Uterus (tissue), 4 donors: ENCODE measurements at places on chromosomes 13 and 19. TPM values are rescaled to one million over a fixed set of nuclear protein-coding genes. Genes with fewer than 3 reads are reported as not detected.

DNA sequence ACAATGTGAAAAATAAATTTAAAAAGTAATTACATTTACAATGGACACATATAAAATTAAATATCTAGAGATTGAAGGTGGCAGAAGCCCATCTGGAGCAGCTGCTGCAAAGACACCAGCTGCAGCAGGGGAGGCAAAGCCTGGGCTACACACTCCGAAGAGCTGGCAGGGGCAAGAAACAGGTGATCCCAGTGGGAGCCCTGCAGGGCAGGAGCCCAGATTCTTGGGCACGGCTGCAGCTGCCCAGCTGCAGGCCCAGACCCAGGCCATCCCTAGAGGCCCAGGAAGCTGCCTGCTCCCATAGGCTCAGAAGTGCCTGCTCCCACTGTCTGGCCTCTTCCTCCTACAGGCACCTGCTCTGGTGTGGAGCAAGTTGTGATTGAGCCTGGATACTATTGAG is 1547.9 kb upstream of the SPRY2 start:
- no peaks in the 10 kb centered on the region for H3K36me3 ChIP-seq
- H3K4me1 ChIP-seq: no peaks in the 10 kb centered on the region
- no peak for DNase-seq
- no peaks in the 10 kb centered on the region for H3K27me3 ChIP-seq
- H3K4me3 ChIP-seq: no peak overlapping the region

DNA sequence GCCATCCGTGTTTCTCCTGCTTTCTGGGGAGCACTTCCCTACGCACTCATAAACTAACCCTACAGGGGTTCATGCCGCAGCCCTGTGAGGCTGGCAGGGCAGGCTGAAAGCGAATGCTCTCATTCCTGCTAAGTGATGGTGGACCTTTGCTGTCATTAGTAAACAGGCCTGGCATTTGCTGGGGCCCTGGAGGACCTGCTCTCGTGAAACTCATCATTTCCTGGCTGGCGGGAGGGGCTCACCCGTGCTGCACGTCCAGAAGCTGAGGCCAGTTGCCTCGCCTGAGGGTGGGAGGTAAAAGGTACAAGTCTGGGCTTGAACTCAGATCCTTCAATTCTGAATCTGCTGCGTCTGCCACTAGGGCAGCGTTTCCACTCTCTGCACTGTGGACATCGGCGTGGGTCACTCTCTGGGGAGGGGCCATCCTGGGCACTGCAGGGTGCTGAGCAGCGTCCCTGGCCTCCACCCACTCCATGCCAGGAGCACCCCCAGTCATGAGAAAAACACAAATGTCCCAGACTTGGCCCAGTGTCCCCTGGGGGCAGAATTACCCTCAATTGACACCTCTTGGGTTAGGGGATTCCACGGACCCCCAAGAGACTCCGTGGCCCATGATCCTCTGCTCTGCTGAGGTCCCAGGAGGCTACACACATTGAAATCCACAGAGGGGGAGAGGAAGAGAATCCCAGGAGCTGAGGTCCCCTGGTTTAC is 7.0 kb downstream of the MOB3A start:
- no peak overlapping the region for H3K4me3 ChIP-seq
- no peaks in the 10 kb centered on the region for H3K36me3 ChIP-seq
- H3K27me3 ChIP-seq: no peaks in the 10 kb centered on the region
- H3K27ac ChIP-seq: peak overlapping the region; percentile 42
- H3K4me1 ChIP-seq: peaks cover 6% of the 10 kb centered on the region
- no peak for DNase-seq

DNA sequence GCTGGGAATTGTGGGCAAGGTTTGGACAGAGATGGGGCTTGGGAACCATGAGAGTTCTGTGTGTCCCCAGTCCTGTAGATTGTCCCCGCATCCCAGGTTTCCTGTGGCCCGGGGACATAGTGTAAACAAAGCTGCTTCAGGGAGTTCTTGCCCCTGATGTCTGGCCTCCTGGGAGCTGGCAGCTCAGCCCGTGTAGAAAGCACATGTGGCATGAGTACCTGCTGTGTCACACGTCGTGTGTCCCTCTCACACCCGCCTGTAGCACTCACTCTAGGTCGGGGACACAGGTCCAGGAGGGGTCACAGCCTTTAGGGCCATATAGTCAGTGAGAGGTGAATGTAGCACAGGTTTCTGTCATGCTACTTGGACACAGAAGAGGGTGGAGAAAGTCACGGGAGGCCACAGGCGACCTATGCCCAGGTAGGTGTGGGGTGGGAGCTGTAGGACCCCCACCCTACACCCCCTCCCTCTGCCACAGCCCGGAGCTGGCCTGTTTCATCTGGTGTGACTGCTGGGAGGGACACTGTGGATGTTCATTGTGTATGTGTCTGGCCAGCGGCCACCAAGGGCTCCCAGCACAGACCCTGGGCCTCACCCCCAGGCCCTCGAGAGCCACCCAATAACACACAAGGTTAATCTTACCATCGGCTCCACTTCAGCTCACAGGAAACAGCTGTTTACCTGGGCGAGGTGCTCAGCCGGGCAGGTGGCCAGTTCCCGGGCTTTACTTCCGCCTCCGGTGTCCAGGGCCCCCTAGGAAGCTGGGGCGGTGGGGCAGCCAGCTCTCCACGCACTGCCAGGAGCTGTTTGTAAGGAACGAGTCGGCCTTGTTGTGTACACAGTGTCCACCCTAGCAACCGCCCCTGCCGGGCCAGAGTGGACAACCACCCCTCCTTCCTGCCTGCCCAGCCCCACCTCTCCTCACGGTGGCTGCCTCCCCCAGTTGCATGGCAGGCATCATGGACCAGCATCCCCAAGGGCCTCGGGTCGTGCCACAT is 49.7 kb downstream of the COMP start:
- H3K4me1 ChIP-seq: peaks cover 5% of the 10 kb centered on the region
- H3K4me3 ChIP-seq: no peak overlapping the region
- H3K27me3 ChIP-seq: no peaks in the 10 kb centered on the region
- DNase-seq: peak; percentile 36

DNA sequence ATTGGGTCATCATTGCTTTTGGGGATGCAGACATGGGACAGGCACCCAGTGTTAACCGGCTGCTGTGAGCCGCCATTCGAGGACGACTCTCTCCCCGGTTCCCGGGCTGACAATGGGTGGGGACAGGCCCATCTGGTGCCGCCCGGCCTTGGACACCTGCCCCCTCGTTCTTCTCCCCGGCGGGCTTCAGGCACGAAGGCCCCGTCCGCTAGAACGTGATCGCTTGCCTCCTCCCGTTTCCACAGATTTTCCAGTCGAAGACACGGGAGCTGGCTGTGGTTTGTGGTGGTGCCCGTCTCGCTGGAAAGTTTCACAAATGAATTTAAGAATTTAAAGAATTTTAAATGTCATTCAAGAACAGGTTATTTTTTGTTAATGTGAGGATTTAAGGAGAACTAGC is 2.0 kb downstream of the PALM start:
- H3K27me3 ChIP-seq: no peaks in the 10 kb centered on the region
- DNase-seq: no peak
- H3K27ac ChIP-seq: peak overlapping the region; percentile 88
- H3K4me3 ChIP-seq: no peak overlapping the region

DNA sequence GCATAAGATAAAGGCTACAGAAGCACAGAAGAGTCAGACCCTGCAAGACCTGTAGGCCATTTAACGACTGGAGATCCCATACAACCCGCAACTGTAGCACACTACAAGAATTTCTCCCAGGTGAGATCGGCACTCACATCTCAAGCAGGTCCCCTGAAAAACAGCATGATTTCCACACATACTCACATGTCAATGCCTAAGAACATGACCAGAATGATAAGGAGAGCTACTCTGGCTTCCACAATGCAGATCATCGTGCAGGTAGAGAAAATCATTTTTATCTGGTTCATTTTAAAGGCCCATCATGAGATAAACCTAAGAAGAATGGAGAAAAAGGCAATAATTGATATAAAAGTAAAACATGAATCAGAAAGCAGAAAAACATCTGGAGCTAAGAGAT is 17.5 kb upstream of the PEG3 start:
- no peaks in the 10 kb centered on the region for H3K36me3 ChIP-seq
- no peak overlapping the region for H3K27ac ChIP-seq
- DNase-seq: no peak
- H3K4me3 ChIP-seq: no peak overlapping the region
- H3K27me3 ChIP-seq: no peaks in the 10 kb centered on the region

- H3K4me3 ChIP-seq: no peak overlapping the region
- no peak for DNase-seq
- H3K27me3 ChIP-seq: no peaks in the 10 kb centered on the region
- H3K36me3 ChIP-seq: no peaks in the 10 kb centered on the region
- H3K27ac ChIP-seq: no peak overlapping the region
Observed at GRCh38 chr19:1097810-1098176, 2.6 kb upstream of the POLR2E start.

- DNase-seq: peak; percentile 94
- H3K27me3 ChIP-seq: no peaks in the 10 kb centered on the region
- peak within 1 kb of the TSS; percentile 100 for H3K27ac ChIP-seq
Observed at GRCh38 chr19:39406656-39407409, at the start of gene ZFP36. Gene ZFP36, plus strand, starts transcription at chr19:39406847. Its CDS starts 58 bp downstream, at chr19:39406905.

DNA sequence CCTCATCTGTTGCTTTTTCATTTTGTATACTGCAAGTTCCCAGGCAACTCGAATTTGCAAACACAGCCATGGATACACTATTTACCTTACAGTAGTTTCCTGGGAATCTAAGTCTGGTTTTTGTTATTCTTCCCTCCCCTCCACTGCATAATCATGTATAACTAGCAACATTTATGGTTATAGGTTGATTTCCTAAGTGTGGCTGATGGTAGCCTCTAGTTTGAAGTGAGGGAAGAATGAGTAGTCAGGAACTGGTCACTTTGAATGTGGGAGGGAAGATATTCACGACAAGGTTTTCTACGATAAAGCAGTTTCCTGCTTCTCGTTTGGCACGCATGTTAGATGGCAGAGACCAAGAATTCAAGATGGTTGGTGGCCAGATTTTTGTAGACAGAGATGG is at the start of gene KCNRG:
Gene KCNRG (plus strand): TSS at position 187 of the 400 bp plus-strand sequence. CDS start 50 bp downstream, at position 237.
- DNase-seq: no peak
- H3K36me3 ChIP-seq: no peaks in the 10 kb centered on the region
- no peak within 1 kb of the TSS for H3K27ac ChIP-seq

The SPRED3 gene
- 0.88 TPM for total RNA-seq

GRCh38 chr19:42216653-42217519 is 591 bp downstream of the DEDD2 start:
- H3K4me1 ChIP-seq: no peaks in the 10 kb centered on the region
- H3K27ac ChIP-seq: peak overlapping the region; percentile 93
- no peaks in the 10 kb centered on the region for H3K27me3 ChIP-seq
- H3K4me3 ChIP-seq: peak overlapping the region; percentile 67
- H3K36me3 ChIP-seq: no peaks in the 10 kb centered on the region

The F10 gene
- 14.4 TPM for total RNA-seq

DNA sequence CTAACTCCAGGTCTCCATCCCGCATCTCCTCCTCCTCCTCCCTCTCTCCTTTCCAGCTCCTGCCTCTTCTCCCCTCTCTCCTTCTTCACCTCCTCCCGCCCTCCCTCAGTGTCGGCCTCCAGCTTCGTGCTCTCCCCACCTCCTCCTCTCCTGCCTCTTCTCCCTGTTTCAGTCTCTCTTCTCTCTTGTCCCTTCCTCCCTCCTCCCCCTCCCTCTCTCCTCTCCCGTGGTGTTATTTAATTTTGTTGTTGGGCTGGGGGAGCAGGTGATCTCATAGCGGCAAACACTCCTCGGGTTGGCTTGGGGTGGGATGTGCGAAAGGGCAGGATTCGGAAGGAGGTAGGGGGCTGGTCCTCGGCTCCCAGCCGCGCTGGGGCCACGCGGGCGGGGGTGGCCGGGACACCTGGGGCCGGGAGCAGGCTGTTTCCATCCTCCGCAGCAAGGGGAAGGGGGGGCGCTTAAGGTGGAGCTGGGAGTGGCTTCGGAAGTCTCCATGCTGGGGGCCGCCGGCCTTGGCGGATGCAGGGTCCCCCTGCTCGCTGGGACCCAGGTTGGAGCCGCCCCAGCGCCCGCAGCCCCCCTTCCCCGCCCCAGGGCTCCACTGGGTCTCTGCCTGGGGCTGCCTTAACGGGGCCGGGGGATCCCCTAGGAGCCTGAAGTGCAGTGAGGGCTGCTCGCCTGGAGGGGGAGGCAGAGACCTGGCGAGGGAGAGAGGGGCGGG is at the start of gene CA11:
Gene CA11 (minus strand): TSS at position 187 of the 721 bp plus-strand sequence. CDS start 555 bp downstream, outside the sequence.
- H3K36me3 ChIP-seq: no peaks in the 10 kb centered on the region
- no peaks in the 10 kb centered on the region for H3K27me3 ChIP-seq
- peaks cover 6% of the 10 kb centered on the region for H3K4me1 ChIP-seq
- peak within 1 kb of the TSS; percentile 97 for H3K27ac ChIP-seq

DNA sequence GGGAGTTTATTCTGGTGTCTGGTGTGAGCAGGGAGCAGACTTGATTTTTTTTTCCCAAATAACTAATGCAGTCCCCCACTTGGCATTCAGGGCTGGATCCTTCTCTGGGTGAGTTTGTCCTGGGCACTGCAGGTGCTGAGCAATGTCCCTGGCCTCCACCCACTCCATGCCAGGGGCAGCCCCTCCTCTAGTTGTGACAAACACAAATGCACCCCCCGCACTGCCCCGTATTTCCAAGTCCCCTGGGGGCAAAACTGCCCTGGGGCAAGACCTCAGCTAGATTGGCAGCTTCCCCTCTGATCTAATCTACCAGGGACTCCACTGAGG is 6.4 kb downstream of the MOB3A start:
- peak overlapping the region; percentile 35 for H3K27ac ChIP-seq
- peaks cover 6% of the 10 kb centered on the region for H3K4me1 ChIP-seq
- no peaks in the 10 kb centered on the region for H3K27me3 ChIP-seq
- H3K36me3 ChIP-seq: no peaks in the 10 kb centered on the region
- DNase-seq: no peak

DNA sequence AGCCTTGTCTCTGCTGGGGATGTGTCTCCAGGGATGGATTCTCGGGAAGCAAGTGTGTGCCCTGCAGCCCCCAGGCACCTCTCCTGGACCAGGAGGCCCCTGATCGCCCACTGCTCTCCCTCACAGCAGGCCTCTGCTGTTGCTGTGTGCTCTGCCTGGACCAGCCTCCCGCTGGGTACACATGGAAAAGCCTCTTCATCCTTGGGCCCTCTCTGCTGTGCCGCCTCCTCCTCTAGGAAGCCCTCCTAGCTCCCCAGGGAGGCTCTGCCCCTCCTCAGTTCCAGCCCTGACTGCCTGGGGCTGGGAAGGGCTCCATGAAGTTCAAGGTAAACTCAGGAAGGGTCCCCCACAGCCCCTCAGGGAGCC is 12.0 kb downstream of the NDUFA11 start:
- no peak overlapping the region for H3K4me3 ChIP-seq
- no peak overlapping the region for H3K27ac ChIP-seq
- DNase-seq: no peak
- no peaks in the 10 kb centered on the region for H3K36me3 ChIP-seq

The CACNG8 gene
- total RNA-seq: not detected

The HMG20B gene
- total RNA-seq: 61.7 TPM

GRCh38 chr19:1470305-1471009 is 8.6 kb downstream of the C19orf25 start:
- DNase-seq: no peak
- peaks cover 12% of the 10 kb centered on the region for H3K4me1 ChIP-seq
- H3K27me3 ChIP-seq: peaks cover 44% of the 10 kb centered on the region
- peak overlapping the region; percentile 8 for H3K4me3 ChIP-seq

The ZNF729 gene
- total RNA-seq: not detected

- H3K27me3 ChIP-seq: no peaks in the 10 kb centered on the region
- peak; percentile 46 for DNase-seq
- H3K4me1 ChIP-seq: no peaks in the 10 kb centered on the region
- no peak overlapping the region for H3K27ac ChIP-seq
- H3K36me3 ChIP-seq: no peaks in the 10 kb centered on the region
Observed at GRCh38 chr13:43905435-43906031, 25.8 kb downstream of the LACC1 start.
